T1000 (cell line): ENCODE measurements at places on chromosomes 16 and 17.
A peak's percentile ranks its signal among the peaks of the same experiment; 100 is the strongest.

DNA sequence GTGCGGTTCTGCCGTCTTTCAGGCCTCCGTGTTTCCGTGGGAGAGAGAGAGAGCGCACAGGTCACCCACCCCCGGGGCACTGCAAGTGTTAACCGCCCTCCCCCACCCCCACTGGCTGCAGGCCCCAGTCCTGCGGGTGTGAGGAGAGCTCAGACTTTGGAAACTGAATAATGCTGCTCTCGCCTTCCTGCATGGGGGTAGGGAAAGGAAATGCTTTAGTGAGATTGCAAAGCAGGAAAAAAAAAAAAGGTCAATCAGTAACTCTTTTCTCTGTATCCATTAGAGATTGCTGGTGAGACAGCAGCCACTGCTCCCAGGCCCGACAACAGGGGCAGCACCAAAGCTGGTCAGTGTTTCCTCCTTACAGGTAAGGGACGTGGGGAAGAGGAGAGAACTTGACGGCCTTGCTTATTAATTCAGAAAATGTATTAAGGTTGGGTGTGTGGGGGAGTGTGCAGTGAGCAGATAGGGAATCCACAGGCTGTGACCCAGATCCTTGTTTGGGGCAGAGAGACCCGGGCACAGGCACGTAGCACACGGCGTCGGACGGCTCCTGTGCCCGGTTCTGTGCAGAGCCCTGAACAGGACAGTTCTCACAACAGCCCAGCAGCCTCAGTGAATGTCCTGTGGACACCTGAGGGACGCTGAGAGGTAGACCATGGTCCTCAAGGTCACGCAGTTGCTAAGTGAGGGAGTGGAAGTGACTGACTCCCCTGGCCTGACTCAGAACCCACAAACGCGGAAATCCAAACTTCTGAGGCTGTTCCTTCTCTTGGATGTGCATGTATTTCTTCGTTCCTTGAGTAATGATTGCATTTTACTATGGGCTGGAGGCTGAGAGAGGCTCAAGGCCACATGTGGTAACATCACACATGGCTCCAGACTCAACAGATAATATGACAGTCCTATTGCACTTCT is 156.5 kb downstream of the FOXL1 start:
- no peak for DNase-seq

- no peak for DNase-seq
Observed at GRCh38 chr16:28873543-28874201, 4.6 kb upstream of the ATP2A1 start.

DNA sequence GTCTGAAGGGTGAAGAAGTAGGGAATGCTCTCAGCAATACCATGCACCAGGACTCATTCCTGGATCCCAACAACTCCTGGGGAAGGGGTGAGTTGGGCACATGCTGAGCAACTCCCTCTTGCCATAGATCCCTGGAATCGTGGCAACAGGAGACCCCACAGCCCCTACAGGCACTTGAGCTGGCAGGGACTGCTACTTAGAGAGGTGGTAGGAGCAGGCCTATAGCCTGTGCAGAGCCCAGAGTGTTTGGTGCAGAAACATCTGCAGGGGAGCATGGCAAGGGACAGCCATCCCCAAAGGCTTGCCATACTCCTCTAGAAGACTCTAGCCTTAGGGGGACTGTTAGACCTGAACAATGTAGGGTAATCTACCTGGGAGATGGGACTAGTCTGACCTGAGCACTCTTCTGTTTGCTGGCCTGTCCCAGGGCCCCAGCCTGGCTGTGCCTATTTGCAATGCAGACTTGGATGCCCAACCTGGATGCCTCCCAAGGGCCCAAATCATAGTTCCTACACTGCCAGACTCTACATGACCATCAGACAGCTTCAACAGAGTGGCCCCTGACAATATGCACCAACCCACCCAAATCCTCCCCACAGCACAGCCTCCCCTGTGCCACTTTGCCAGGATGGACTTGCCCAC is 568.6 kb upstream of the KIF2B start:
- no peak for DNase-seq

DNA sequence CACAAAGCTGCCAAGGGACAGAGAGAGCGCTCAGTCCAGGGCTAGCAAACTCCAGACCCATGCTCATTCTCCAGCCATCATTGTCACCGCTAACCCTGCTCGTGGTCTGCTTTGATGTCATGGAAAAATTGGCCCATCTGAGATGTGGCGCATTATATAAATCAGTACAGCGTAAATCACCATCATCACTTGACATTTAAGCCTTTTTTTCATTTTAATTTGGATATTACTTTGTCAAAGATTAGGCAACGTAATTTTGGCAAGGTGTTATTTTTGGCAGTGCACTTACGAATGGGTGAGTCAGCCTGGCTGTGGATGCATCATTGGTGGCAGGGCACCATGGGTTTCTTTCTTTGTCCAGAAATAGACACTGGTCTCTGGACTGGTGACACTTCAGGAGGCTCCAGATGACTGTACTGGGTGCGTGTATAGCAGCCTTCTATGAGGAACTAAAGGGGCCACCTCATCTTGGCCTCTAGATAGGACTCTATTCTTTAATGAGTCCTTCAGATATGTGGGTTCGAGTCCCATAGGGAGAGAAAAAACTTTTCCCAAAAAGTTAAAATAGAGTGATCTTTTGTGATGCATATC is 166.3 kb downstream of the MSI2 start:
- peak; percentile 42 for DNase-seq

GRCh38 chr16:47359478-47359877 is 101.4 kb downstream of the ITFG1 start:
- DNase-seq, result no peak

GRCh38 chr17:41267711-41268110 is 2.5 kb downstream of the KRTAP9-6 start:
- no peak for DNase-seq

- DNase-seq, result no peak
Observed at GRCh38 chr16:89623511-89624261, 10.2 kb downstream of the DPEP1 start.

DNA sequence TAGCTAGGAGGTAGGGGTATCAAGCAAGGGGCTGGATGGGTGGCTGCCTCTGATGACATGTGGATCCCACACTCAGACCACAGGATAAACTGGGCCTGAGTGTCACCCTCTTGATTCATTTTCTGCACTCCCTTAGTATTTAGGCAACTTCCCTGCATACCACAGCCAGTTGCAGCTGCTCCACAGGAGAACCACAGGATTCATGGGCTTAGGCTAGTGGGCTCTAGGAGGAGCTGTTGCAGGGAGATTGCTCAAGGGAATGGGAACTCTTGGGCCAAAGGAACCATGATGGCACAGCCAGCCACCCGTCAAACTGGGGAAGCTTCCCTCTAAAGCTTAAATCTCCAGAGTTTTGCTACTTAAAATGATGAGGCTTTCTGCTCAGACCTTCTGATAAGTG is 269.7 kb upstream of the ASIC2 start:
- DNase-seq, result no peak

DNA sequence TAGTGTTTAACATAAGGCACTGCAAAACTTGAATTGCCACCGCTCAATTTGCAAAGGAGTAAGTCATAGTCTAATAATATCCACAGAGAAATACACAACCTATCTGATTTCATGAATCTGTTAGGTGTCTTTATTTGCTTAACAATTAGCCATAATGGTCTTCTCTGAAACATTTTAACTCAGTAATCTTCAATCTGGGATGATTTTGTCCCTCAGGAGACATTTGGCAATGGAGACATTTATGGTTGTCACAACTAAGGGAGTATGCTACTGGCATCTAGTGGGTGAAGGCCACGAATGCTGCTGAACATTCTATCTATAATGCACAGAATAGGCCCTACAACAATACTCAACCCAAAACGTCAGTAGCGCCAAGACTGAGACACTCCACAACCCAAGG is 4.3 kb downstream of the UBE2G1 start:
- DNase-seq, result no peak

DNA sequence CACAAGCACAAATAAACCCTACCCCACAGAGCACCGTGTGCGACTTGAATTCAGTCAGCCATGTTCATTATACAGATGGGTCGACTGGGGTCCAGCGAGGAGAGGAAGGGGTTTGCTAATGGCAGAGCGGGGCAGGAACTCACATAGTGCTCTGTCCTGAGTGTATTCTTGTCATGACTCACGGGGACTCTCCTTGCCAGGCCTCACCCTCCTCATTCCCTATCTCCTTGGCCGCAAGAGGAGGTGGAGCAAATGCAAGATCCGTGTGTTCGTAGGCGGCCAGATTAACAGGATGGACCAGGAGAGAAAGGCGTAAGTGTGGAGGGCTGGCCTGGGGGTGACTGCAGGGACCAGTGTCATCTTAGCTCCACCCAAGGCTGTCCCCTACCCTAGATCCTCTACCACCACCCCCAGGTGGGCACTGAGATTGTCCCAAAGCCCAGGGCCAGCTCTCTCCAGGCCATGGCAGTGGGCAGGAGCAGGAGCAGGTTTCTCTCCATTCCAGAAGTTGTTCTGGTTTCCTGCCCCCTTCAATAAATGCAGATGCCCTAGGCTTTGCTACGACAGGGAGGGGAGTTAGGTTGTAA is 29.4 kb downstream of the SLC12A3 start:
- no peak for DNase-seq

GRCh38 chr16:12699161-12699560 is 104.5 kb downstream of the CPPED1 start:
- no peak for DNase-seq

DNA sequence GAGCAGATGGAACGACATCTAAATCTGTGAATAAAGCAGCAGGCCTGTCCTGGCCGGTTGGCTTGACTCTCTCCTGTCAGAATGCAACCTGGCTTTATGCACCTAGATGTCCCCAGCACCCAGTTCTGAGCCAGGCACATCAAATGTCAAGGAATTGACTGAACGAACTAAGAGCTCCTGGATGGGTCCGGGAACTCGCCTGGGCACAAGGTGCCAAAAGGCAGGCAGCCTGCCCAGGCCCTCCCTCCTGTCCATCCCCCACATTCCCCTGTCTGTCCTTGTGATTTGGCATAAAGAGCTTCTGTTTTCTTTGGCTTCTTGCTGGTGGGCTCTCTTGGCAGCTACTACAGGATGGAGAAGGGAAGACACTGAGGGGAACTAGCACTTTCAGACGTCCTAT is 4.1 kb upstream of the RSAD1 start:
- no peak for DNase-seq

DNA sequence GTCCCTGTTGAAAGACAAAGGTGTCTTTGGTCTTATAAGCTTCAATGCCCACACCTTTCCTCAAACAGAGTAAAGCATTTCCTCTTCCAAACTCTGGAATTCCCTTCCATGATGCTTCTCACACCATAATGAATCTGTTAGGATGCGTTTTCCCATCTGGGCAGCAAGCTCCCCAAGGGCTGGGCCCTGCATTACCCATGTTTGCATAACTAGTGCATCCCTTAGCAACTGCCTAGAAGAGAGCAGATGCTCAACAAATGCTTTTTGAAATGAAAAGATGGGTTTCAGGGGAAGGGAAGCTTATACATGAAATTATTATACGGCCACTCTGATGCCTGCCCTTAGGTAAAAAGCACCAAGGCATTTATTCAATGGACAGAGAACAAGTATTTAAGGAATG is 124.5 kb upstream of the CCL2 start:
- DNase-seq, result no peak

DNA sequence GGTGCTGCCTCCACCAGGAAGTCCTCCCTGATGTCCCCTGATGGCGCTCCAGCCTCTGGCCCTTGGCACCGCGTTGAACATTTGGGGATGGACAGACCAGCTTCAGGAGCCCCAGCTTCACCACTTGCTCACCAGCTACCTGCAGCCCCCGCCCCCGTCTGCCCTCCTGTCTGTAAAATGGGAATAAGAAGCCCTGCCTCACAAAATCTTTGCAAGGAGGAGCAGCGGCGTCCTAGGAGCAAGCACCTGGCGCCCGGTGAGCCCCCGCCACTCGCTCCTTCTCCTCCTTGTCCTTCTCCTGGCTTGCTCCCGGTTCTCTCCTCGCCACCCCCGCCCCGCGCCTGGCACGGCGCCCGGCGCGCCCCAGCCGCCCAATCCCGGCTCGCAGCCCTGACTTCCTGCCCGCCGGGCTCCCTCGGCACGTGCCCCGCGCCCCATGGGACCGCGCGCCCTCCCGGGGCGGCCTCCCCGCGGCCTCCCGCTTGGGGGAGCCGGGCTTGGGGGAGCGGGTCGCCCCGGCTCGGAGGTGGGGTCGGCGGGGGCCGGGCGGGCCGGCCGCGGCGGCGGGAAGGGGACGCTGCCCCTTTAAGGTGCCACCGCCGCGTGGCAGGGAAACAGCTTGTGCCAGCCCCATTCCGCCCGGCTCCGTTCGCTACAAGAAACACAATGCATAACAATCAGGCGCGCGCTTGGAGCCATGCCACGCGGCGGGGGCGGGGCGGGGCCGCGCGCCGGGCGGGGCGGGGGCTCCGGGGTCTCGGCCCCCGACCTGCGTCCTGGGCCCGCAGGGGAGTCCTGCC is 9.1 kb upstream of the PPP1R1B start:
- peak; percentile 64 for DNase-seq

GRCh38 chr16:63403792-63404191 is 1367.6 kb upstream of the CDH8 start:
- no peak for DNase-seq

- no peak for DNase-seq
Observed at GRCh38 chr16:58158725-58159124, 29.5 kb upstream of the CFAP20 start.

GRCh38 chr16:49924078-49924477 is 68.2 kb upstream of the ZNF423 start:
- DNase-seq, result no peak
